ENCODE measurements at places on chromosomes 16 and 17.

GRCh38 chr16:11402745-11403533 is 57.7 kb downstream of the RMI2 start:
- DNase-seq = no peak

DNA sequence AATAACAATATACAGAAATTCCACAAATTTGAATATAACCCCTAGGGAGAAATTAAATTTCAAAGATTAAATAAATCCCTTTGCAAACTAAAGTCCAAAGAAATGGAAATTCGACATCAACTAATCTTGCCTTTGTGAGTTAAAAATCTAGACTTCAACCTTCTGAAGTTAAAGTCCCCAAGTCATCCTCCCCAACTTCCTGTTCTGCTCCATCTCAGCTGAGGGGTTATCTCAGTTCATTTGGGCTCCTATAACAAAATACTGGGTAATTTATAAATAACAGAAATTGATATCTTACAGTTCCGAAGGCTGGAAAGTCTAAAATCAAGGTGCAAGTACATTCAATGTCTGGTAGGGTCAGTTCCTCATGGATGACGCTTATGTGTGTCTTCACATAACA is 22.8 kb upstream of the KDM6B start:
- DNase-seq = no peak

GRCh38 chr16:57994778-57995177 is 5.7 kb downstream of the ZNF319 start:
- no peak for DNase-seq

GRCh38 chr17:48601539-48602425 is 3.0 kb downstream of the HOXB6 start:
- no peak for DNase-seq

GRCh38 chr17:30132615-30133014 is 16.0 kb downstream of the NSRP1 start:
- DNase-seq = no peak

GRCh38 chr16:10989559-10989958 is 45.2 kb downstream of the CLEC16A start:
- no peak for DNase-seq

GRCh38 chr16:12674071-12674470 is 129.6 kb downstream of the CPPED1 start:
- no peak for DNase-seq

DNA sequence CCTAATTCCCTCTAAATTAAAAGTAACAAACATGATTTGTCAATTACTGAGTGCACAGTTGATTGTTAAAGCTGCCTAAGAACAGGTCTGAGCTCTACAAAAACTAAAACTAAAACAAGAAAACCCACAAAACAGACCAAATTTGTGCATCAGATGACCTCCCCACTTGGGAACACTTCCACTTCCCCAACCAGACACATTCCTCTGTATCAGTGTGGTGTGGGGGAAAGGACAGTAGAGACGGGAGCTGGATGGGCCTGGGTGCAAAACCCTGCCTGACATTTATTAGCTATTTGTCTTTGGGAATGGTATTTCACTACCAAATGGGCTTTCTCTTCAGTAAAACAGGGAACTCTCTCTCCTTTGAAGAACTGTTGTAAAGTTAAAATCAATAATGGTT is 29.8 kb downstream of the STAT3 start:
- no peak for DNase-seq

DNA sequence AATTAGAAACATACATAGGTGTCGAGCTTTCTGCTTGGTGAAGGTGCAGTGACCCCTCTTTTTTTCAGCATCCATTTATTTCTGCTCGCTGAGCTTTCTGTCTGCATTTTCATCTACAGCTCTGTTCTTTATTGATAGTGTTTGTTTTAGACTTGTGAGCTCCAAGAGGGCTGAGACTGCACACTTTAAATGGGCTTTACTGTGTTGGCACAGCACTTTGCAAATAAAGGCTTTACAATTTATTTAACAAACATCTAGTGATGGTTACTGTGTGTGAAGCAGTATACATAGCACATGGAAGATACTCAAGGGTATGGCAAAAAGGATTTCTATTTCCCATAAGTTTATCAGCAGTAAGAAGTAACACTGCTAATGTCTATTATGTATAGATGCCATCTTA is 563.7 kb upstream of the HSBP1 start:
- DNase-seq = no peak

DNA sequence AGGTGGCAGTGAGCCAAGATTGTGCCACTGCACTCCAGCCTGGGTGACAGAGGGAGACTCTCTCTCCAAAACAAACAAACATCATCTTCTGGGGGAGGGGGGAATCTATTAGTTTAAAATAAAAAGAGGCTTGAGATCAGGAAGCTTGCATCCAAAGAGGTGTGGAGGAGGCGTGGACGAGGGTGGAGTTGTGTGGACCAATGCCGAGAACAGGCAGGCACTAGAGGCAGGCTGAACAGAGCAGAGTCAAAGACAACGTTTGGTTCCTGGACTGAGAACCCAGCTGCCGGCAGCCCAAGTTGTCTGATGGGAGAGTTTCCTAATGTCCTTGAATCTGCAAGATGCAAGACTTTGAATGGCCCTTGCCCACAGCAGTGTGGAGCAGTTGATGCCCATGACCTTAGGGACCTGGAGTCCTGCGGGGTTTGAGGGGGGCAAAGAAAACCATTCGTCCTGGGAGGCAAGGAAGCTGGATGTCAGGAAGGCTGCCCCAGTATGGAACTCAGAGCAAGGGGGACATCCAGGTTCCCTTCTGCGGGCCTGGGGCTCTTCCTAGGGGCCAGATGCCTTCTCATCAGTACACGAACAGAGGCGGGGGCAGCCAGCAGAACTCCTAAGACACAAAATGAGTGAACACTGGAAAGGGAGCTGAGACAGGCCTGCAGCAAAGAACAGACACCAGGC is 9.2 kb downstream of the TBC1D16 start:
- DNase-seq = no peak

GRCh38 chr17:77745702-77746101 is 212.8 kb upstream of the TNRC6C start:
- no peak for DNase-seq

DNA sequence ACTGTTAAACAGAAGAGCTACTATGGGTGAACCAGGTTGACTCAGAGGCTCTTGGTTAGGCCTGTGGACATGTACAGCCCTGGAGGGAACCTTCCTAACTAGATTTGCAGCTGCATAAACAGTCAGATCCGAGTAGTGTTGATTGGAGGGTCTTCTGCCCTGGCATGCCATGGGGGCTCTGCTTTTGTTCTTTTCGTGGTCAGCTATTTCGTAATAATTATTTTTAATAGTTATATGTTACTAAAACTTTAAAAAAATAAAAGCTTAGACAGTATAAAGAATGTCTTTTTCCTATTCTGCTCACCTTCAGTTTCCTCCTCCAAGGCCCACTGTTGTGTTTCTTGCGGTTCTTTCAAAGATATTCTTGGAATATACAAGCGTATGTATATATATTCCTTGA is 67.4 kb upstream of the CLEC18A start:
- no peak for DNase-seq

- no peak for DNase-seq
Measured at GRCh38 chr16:12699161-12699560, 104.5 kb downstream of the CPPED1 start.

GRCh38 chr17:45906237-45906636 is 11.9 kb downstream of the MAPT start:
- DNase-seq = no peak

DNA sequence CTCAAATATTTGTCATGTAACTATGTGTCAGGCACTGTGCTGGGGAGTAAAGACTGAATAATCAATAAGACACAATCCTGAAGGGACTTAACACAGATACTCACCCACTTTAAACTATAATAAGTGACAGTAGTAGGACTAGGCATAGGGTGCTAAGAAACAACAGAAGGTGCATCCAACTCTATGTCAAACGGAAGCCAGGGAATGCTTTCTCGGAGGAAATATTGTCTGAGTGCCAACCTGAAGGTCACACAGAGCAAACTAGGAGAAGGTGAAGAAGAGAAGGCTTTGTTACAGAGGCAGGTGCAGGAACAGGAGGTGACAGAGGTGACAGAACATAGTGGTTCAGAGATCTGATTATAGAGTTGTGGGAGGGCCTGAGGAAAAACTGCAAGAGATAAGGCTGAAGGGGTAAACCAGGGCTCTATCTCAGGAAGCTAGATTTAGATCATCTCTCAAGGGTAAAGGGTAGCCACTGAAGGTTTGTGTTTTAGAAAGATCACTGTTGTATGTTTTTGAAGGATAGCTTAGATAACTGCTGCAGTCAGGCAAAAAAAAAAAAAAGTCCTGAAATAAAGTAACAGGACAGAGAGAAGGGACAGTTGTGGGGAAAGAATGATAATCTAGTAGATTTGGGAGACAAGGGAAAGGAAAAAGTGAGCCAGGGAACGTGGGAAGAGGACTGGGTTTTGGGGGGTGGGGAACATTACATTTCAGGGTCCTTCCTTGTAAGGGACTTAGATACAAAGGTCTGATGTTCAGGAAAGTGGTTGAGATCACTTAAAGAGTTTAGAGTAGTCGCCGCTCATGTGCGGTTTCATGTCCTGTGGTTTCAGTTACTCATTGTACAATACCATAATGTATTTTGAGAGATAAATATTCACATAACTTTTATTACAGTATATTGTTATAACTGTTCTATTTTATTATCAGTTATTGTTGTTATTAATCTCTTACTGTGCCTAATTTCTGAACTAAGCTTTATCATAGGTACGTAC is 85.6 kb upstream of the NETO2 start:
- DNase-seq = no peak

DNA sequence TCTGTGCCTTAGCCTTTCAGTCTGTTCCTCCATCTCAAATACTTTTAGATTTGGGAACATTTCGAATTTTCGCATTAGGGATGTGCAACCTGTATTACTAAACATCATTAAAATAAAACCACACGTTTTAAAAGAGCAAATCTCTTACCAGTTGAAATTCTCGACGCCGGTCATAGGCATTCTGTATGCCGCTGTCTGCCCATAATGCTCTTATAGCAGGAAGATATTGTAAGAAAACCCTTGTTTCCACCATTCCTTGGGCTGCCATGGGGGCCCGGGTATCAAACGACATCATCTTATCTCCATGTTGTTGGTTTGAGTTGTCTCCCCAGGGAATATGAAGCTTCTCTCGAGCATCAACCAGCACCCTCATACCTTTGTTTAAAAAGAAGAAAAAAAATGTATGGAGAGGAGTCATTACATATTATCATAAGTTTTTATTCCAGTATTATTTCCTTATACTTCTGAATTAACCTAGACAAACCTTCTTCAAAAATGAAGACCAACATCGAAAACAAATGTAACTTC is 3.1 kb downstream of the GNA13 start:
- no peak for DNase-seq

- DNase-seq = no peak
Measured at GRCh38 chr16:14015948-14016347, 55.2 kb upstream of the MRTFB start.

- no peak for DNase-seq
Measured at GRCh38 chr17:73609758-73610157, 34.5 kb downstream of the SDK2 start.

- no peak for DNase-seq
Measured at GRCh38 chr16:67969254-67970039, 1.0 kb upstream of the SLC12A4 start.

DNA sequence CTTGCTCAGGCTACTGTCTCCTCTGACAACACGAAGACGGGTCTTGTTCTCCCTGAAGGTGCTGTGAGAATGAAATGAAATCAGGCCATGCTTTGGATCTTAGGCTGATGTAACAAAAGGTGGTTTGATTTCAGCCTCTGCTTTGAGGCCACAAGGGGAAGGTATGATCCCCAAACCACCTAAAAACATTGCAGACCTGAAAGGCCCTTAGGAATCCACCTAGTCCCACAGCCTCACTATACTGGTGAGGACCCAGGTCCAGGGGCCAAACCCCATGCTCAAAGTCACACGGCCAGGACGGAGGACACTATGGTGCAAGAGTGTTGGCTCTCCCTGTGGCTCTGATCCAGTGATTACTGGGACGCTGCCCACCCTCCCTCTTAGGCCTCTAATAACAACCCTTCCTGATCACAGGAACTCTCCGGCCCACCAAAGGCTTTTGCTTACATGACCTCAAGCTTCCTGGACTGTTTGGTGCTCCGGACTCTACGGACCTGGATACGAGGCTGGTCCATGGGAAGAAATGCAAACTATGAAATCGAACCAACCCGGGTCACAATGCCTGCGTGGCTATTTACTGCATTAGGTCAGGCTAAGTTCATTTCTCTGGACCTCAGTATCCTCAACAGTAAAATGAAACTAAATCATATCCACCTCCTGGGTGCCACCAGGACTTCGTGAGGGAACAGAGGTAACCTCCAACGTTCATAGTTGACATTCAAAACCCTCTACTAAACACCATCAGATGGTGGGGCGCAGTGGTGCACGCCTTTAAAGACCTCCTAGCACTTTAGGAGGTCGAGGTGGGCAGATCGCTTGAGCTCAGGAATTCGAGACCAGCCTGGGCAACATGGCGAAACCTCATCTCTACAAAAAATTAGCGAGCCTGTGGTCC is 1.5 kb downstream of the TRIM25 start:
- DNase-seq = no peak

DNA sequence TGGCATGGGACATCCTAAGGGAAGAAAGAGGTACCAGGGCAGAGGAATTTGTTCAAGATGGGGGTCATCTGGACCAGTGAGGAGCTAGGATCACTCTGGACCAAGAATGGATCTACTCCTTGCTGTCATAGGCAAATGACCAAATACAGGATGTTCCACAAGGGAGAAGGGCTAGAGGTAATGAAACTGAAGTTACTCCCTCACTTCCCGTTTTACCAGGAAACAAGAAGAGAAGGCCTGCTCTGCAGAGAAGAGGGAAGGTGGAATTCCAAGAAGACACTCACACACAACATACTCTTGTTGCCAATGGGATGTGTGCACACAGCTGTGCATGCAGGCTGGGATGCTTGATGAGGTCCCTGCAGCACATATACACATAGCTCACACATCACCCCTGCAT is 38.6 kb downstream of the NEUROD2 start:
- no peak for DNase-seq

DNA sequence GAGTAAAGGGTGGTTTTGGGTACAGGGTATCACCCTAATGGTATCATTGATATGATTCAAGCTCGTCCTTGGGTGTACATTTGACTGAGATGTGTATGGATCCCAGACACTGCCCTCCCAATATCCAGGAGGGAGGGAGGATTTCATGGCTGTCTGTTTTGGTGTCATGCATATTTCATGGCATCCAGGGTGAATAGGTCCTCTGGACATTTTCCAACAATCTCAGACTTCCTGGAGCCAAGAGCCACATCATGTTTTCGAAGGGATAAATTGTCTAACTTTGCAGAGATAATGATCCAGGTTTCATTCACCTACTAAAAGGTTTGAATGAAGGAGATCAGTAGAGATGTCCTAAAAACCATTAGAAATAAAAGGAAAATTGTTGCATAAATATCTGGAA is 431.9 kb downstream of the SHISA9 start:
- DNase-seq = no peak

DNA sequence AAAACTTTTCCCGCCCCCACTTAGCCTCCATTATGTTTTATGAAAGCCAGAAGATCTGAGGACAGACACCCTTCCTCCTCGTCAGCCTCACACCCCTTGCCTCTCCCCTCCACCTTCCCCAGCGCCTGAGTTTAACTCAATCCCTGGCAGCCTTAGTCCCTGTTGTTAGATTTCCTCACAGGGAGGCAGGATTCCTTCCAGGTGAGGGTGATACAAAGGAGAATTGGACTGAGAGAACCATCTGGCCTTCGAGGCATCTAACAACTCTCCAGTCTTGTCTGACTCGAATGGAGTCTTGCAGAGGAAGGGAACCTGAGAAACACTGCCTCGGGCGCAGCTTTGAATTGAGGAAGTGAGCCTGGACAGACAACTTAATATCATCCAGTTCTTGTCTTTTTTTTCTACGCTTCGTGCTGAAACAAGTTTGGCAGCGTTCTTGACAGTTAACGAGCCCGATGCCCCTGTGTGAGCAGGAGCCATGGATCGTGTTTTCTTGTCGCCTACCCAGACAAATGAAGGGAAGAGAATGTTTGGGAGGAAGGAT is 1.3 kb upstream of the ZNF768 start:
- no peak for DNase-seq
